Cerebellar nuclear complex (tissue), 1 donor: ENCODE measurements at places on chromosomes 1 and 21.

GRCh38 chr1:32729254-32730046, 26.9 kb upstream of the SYNC start:
- DNase-seq = no peak

- no peak for DNase-seq
These were observed 153.2 kb downstream of the PRDM16 start for GRCh38 chr1:3222042-3222692.

- DNase-seq = no peak
These were observed 3.2 kb upstream of the LYPLA2 start for GRCh38 chr1:23787701-23788100.

GRCh38 chr1:118340928-118341910, 156.2 kb upstream of the SPAG17 start:
- DNase-seq = no peak

- no peak for DNase-seq
These were observed 51.2 kb downstream of the TNFRSF8 start for GRCh38 chr1:12114340-12114683.

- no peak for DNase-seq
These were observed 24.6 kb downstream of the LRRC7 start for GRCh38 chr1:69592341-69592740.

- DNase-seq = no peak
These were observed 1.7 kb downstream of the INKA2 start for GRCh38 chr1:111737216-111738132.

DNA sequence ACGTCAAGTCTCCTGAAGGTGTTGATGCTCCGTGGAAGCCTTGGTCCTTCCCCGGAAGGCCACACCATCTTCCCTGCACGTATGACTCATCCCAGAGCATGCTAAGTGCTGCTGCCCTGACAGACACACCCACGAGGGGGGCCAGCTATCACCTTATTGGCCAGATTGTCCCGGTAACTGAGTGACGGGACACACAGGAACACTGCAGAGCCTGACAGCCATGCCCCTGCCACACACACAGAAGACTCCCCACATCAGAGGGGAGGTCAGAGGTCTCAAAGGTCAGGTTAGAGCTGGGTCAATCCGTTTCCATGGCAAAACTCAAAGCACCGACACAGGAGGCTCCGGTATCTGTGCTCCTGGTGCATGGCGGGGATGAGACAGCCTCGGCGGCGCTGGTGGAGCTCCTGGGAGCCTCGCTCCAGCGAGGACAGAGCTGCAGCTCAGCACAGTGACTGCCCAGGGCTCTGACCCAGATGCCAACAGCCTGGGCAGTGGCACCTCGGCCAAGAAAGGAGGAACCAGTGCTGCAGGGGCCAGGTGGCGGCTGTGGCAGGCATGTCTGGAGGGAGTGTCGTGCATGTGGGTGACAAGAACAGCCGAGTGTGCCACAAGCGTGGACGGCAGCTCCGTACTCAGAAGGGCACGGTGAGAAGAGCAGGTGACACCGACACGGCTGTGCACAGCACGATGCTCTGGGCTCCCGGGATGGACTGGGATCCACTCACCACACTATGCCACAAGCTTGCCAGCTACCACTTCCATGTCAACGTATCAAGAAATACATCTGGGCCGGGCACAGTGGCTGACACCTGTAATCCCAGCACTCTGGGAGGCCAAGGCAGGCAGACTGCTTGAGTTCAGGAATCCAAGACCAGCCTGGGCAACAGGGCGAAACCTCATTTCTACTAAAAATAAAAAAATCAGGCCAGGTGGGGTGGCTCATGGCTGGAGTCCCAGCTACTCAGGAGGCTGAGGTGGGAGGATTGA, 14.8 kb upstream of the TMEM240 start:
- DNase-seq = peak; percentile 17

DNA sequence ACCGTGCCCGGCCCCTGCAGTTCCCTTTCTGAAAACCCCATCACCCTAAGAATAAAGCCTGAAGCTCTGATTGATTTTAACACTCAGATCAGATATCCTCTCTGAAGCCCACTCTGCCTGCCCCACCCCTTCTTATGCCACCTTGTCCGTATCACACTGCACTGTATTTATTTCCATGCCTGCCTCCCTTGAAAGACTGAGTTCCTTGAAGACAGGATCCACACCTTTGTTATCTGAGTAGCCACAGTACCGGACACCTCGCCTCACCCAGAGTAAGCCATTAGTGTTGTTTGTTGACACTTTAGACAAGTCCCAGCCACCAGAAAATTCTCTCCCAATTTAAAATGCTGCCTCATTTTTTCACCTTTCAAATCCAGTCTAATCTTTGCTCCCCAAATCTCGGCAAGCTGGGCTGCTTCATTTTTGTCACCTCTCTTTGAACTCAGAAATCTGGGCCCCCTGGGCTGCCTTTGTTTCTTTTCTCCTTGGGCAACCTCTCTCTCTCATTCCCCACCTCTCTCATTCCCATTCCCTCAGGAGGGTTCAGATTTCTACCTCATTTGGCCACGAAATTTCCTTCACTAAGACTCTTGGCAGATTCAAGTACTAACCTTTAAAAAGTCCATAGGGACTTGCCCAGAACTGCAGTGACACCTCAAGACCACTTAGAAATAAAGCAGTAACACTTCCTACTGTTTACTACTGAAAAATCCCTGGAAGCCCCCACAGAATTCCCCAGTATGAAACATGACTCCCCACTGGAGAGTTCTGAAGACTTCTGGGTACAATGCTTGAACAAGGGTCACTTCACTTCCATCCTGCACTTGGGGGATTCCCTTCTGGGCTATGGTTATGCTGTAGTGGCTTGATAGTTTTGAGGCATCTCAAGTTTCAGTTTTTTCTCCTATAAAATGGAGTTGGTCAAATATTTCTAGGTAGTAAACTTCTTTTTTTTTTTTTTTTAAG, 8.7 kb upstream of the PPP1R15B start:
- no peak for DNase-seq

DNA sequence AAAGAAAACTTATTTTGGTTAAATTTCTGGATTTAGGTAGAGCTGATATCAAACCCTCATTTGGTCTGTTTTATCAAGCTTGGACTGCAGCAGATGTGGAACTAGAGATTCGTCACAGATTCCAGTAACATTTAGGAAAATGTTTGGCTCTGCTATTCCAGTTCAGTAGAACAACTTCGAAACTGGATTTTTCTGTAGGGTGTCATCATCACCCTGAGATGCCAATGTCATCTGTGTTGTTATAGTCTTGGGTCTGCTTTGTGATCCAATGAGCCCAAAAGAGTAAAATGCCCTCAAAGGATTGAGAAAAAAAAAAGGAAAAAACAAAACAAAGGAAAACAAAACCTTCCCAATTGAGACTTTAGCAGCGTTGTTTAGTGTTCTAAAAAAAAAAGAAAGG, 55.4 kb downstream of the LAMC2 start:
- DNase-seq = no peak
